Bronchial epithelial cell (primary cell): ENCODE measurements at places on chromosomes 1 and 21. TPM values are rescaled to one million over a fixed set of nuclear protein-coding genes. Genes with fewer than 3 reads are reported as not detected.

Gene GUCA2B
- total RNA-seq, result not detected in 2 replicates

Gene AUNIP
- 2.4 TPM in 2 replicates for total RNA-seq

Gene RBM11
- total RNA-seq, result 0.26 and 0.51 TPM in 2 replicates

Gene CRNN
- total RNA-seq, result 6.6 and 55.9 TPM in 2 replicates

Gene DSCAM
- total RNA-seq, result 0.38 and 0.53 TPM in 2 replicates

Gene CCDC181
- total RNA-seq, result 0.26 TPM in 1 of 2 replicates, not detected in the other

Gene NMNAT2
- under 0.01 and 0.26 TPM in 2 replicates for total RNA-seq

Gene ZNF683
- total RNA-seq, result not detected in 2 replicates

Gene TOR1AIP1
- 16.1 and 26.4 TPM in 2 replicates for total RNA-seq

Gene AGMAT
- 0.51 and 1.6 TPM in 2 replicates for total RNA-seq

Gene TSPAN2
- total RNA-seq, result 0.13 and 0.26 TPM in 2 replicates

Gene FOXO6
- total RNA-seq, result 0.26 TPM in 1 of 2 replicates, not detected in the other

Gene PALMD
- 1.3 and 4.7 TPM in 2 replicates for total RNA-seq

Gene EFCAB14
- 32.4 and 38.3 TPM in 2 replicates for total RNA-seq

Gene SLAMF8
- total RNA-seq, result not detected in 2 replicates

Gene GADD45A
- total RNA-seq, result 107 and 146 TPM in 2 replicates

Gene INKA2
- total RNA-seq, result 4.5 and 6.0 TPM in 2 replicates

Gene DTL
- 0.26 TPM in 2 replicates for total RNA-seq

Gene MROH7
- under 0.01 and 0.13 TPM in 2 replicates for total RNA-seq

Gene GNG4
- total RNA-seq, result 0.13 TPM in 1 of 2 replicates, not detected in the other

Gene CD53
- total RNA-seq, result not detected in 2 replicates

Gene FMO2
- not detected in 2 replicates for total RNA-seq

Gene CCDC28B
- 1.2 and 2.9 TPM in 2 replicates for total RNA-seq

Gene KIF21B
- total RNA-seq, result 4.2 and 5.6 TPM in 2 replicates

Gene TLR5
- 0.79 and 2.2 TPM in 2 replicates for total RNA-seq

Gene C1orf53
- total RNA-seq, result 0.79 and 4.5 TPM in 2 replicates

Gene CTSS
- total RNA-seq, result 0.53 and 5.4 TPM in 2 replicates

Gene RGS16
- total RNA-seq, result 3.5 and 3.7 TPM in 2 replicates

Gene CELA2B
- not detected in 2 replicates for total RNA-seq

Gene MTMR11
- total RNA-seq, result 1.1 and 2.0 TPM in 2 replicates

Gene THEM5
- not detected in 2 replicates for total RNA-seq

Gene ERG
- under 0.01 TPM in 1 of 2 replicates, not detected in the other for total RNA-seq

Gene CD101
- 0.53 and 0.90 TPM in 2 replicates for total RNA-seq

Gene OXCT2
- 1.0 and 1.1 TPM in 2 replicates for total RNA-seq

Gene ETV3L
- total RNA-seq, result not detected in 2 replicates

Gene SLC25A34
- total RNA-seq, result under 0.01 and 0.38 TPM in 2 replicates

Gene VHLL
- total RNA-seq, result 0.26 and 0.77 TPM in 2 replicates

Gene PTGFRN
- 89.2 and 117 TPM in 2 replicates for total RNA-seq

Gene ZBTB7B
- 46.1 and 112 TPM in 2 replicates for total RNA-seq

Gene DNALI1
- total RNA-seq, result under 0.01 and 0.26 TPM in 2 replicates

Gene OR2T33
- total RNA-seq, result not detected in 2 replicates

Gene CLEC20A
- not detected in 2 replicates for total RNA-seq

Gene KCNE2
- not detected in 2 replicates for total RNA-seq

Gene DCST1
- total RNA-seq, result not detected in 2 replicates

Gene ODF2L
- total RNA-seq, result 13.4 and 18.2 TPM in 2 replicates

Gene INAVA
- total RNA-seq, result 28.7 and 39.7 TPM in 2 replicates

Gene RIPPLY3
- total RNA-seq, result under 0.01 TPM in 1 of 2 replicates, not detected in the other

Gene OLIG1
- not detected in 2 replicates for total RNA-seq

Gene C1orf167
- total RNA-seq, result not detected in 2 replicates

Gene SYT2
- under 0.01 TPM in 2 replicates for total RNA-seq

Gene WNT3A
- not detected in 2 replicates for total RNA-seq

Gene FCER1A
- total RNA-seq, result not detected in 2 replicates

Gene SPATA1
- 0.26 and 0.38 TPM in 2 replicates for total RNA-seq
